ENCODE measurements at places on chromosomes 7 and 10.

GRCh38 chr7:44678471-44679179 lies 70.0 kb upstream of the ZMIZ2 start:
- DNase-seq = no peak

DNA sequence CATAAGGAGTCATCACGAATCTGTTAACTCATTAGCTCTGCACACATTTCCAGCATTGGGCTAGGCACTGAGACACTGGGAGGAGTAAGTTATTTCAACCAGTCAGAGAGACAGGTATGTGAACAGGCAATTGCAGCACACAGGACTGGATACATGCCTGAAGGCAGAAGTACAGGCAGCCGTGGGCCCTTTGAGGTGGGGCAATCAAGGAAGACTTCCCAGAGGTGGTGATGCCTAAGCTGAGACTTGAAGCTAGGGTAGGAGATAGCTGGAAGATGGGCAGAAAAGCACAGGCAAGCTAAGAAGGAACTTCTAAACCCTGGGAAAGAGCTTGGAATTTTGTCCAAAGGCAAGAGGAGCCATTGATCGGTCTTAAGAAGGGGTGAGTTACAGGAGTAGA lies 249.7 kb downstream of the EMX2 start:
- no peak for DNase-seq

DNA sequence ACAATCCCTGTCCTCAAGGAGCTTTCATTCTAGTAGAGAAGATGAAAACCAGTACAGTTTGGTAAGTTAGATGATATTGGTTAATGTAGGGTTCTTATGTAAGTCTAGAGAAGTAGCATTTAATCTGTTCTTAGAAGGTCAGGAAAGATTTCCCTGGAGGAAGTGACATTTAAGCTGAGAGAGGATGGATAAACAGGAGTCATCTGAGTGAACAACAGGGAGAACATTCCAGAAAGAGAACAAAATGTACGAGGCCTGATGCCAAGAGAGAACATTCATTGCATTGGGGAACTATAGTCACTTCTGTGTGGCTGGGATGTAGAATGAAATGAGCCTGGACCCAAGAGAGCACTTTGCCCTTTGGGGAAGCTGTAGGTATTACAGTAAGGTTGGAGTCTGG lies 88.0 kb downstream of the CFTR start:
- DNase-seq = no peak

GRCh38 chr10:31528831-31529230 lies 209.8 kb downstream of the ZEB1 start:
- no peak for DNase-seq

DNA sequence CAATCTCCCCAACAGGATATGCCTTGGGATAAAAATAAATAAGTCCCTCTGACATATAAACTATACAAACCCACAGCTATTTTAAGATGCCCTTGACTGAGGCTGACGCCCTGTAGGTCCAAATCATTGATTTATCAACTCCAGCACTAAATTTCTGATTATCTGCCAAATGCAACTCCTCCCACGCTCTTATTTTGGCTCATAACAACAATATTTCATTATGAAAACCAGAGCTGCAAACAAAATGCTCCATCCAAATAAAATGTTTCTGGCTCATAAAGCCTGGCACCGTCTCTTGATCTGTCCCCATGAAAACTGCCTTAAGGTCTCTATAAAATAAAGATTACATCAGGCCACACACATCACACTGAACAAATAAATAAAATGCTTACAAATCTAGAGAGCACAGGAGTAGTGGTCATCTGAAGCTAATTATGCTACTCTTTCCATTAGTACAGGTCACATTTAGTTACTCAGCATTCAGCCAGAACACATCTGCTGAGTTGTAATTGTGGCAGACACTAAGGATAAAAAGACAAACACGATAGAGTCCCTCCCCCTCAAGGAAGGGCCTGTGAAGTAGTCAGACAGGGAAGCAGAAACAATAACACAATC lies 28.8 kb downstream of the CACUL1 start:
- no peak for DNase-seq

DNA sequence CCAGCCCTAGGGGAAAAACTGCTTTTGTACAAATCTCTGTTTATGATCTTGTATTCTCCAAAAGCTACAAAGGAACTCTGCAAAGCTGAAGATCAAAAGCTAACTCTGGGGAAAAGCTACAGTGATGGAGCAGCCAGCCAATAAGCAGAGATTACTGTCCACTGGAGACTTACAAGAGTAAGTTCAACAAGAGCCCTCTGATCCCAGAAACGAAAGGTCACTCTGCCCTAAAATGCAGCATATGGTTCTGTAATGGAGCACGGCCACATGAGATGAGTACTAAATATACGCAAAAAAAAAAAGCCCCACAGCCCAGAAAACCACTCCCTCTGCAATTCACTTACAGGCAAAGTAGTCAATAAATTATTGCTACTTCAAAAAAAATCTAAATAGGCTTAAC lies 60.1 kb downstream of the ERCC6 start:
- no peak for DNase-seq
